Stimulated activated CD8-positive, alpha-beta memory T cell treated with anti-CD3 and anti-CD28 coated beads, Interleukin-2, amount 100 ng/mL, for 1 hour (primary cell): ENCODE measurements at places on chromosomes 6 and 20.

- DNase-seq: no peak
Measured at GRCh38 chr6:41939176-41939847, 2.3 kb downstream of the CCND3 start.

DNA sequence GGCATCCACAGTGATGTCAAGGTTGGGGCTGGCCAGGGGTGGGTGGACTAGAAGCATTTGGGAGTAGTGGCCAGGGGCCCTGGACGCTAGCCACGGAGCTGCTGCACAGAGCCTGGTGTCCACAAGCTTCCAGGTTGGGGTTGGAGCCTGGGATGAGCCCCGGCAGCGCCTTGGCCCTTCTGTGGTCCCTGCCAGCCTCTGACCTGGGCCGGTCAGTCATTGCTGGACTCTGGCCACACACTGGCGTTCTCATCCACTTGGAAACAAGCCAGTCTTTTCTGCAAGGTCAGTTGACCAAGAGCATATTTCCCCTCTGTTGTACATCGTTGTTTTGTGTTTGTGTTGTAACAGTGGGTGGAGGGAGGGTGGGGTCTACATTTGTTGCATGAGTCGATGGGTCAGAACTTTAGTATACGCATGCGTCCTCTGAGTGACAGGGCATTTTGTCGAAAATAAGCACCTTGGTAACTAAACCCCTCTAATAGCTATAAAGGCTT lies 8.4 kb downstream of the PSMA7 start:
- DNase-seq: no peak

GRCh38 chr20:22460231-22460630 lies 124.1 kb downstream of the FOXA2 start:
- DNase-seq: no peak

DNA sequence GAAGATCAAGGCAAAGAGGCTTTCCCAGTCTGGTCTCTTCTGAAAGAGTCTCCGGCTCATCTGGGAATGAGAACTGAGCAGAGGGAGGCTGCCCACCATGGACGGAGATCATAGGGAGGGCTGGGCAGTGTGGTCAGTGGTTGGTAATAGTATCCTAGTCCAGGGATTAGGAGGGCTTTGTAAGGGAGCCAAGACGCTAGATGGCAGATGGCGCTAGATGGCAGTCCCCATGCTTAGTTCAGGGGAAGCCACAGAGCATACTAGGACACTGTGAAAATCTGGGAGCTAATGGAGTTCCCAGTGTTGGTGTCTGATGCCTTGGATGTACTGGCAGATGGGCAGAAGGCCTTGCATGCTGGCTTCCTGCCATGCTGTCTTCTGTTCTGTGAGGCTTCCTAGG lies 21.7 kb upstream of the DAAM2 start:
- DNase-seq: no peak

DNA sequence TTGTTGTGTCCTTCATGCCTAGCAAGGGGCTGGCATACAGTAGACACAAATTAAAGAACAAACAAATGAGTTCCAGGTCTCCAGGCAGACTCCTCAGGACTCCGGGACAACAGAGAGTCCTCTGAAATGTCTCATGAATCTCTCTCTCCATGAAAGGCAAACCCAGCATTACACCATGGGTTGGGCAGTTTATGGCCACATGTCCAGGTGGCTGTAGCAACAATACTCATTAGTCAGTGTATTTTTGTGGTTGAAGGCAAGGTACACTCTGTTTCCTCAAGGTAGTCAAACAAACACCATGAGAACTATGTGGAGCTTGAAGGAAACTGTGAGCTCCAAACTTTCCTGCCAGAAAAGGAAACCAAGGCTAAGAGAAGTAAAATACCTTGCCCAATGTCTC lies 62.2 kb downstream of the KCNB1 start:
- DNase-seq: no peak

GRCh38 chr20:18683839-18684238 lies 96.0 kb downstream of the DTD1 start:
- no peak for DNase-seq

DNA sequence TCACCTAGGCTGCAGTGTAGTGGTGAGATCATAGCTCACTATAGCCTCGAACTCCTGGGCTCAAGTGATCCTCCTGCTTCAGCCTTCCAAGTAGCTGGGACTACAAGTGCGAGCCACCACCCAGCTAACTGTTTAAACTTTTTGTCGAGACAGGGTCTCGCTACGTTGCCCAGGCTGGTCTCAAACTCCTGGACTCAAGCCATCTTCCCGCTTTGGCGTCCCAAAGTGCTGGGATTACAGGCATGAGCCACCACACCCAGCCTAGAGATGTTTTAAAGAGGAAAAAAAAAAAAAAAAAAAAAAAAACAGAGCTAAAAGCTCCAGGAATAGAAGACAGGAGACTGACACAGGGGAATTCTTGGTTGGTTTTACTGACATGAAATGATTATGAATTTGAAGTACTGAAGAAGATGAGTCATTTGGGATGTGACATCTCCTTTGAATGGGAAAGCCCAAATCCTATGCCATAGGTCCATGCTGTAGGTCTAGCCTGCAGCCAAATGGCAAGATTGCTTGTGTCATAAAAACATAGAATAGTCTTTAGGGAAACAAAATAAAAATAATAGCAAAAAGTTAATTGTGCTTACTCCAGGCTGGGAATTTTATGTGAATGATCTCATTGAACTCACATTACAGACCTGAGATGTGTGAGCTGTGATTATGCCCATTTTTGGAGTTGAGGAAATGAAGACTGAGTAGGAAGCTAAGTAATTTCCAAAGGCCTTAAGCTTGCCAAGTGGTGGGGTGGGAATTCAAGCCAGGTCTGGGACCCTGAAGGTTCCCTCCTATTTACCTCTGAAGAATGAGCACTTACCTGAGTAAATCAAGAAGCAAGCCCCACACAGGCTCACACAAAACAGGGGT lies 24.3 kb upstream of the NHSL1 start:
- no peak for DNase-seq
